ENCODE measurements at places on chromosomes 2 and 18.

DNA sequence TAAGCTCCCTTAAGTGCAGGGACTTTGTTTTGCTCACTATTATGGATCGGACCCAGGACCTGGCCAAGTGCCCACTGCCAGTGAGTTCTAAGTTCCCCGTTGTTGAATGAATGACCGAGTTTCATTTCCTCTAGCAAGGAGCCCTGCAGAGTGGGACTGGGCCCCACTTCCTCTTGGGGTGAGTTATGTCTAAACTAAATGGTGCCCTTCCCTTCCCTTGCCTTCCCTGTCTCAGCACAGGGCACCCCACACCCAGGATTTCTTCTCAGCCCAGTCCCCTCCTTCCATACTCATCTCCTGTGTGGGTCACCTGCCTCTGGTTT lies 195.3 kb upstream of the HS6ST1 start:
- no peak for DNase-seq

DNA sequence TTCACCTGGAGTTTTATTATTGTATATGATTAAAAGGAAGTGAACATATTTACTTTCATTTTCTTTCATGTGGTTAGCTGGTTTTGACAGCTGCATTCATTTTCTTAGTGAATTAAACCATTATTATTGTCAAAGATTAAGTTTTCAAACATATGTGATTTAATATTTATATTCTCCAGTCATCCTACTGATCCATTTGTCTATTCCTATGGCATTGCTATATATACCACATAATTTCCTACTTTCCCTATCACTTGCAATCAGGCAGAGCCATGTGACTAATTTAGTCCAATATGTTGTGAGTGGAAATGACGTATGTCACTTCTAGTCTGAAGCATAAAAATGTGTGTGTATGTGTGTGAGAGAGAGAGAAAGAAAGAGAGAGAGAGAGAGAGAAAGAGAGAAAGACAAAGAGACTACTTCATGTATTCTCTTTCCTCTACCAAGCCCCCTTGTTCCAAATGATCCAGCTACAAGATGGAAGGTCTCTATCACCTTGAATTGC lies 12.0 kb upstream of the TACR1 start:
- DNase-seq: no peak

GRCh38 chr18:10402871-10403559 lies 51.4 kb upstream of the APCDD1 start:
- DNase-seq: no peak

GRCh38 chr18:63058521-63058920 lies 261.0 kb downstream of the BCL2 start:
- DNase-seq: no peak

- DNase-seq: no peak
Observed at GRCh38 chr18:2939317-2939716, 73.6 kb downstream of the LPIN2 start.

DNA sequence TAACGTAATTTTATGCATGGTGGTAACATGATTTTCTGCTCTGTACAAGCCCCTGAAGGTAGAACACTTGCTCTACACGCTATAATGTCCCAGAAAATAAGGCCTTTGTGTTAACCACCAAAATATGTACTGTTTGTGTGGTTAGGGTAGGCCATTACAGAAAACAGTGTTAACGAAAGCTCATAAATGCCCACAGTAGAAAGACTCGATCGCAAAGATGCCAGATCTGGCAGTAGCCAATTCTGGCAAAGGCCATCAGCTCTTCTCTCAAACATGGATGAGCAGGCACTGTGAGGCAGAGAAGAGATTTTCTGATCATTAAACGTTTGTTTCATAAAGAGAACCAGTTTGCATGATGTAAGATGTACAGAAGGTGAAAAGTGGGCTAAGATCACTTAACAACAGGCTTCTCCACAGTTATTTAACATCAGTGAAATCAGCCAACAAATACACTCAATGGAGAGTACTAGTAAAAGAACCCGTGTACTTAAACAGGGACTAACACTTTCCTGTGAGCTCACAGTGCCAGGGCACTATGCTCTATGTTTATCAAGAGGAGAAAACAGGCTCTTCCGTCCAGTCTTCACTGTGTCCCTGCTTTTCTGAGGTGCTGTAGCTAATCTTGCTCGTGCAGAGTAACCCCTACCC lies 80.3 kb downstream of the SPRED2 start:
- no peak for DNase-seq

- DNase-seq: no peak
Observed at GRCh38 chr2:47653902-47654789, 128.8 kb upstream of the MSH6 start.

DNA sequence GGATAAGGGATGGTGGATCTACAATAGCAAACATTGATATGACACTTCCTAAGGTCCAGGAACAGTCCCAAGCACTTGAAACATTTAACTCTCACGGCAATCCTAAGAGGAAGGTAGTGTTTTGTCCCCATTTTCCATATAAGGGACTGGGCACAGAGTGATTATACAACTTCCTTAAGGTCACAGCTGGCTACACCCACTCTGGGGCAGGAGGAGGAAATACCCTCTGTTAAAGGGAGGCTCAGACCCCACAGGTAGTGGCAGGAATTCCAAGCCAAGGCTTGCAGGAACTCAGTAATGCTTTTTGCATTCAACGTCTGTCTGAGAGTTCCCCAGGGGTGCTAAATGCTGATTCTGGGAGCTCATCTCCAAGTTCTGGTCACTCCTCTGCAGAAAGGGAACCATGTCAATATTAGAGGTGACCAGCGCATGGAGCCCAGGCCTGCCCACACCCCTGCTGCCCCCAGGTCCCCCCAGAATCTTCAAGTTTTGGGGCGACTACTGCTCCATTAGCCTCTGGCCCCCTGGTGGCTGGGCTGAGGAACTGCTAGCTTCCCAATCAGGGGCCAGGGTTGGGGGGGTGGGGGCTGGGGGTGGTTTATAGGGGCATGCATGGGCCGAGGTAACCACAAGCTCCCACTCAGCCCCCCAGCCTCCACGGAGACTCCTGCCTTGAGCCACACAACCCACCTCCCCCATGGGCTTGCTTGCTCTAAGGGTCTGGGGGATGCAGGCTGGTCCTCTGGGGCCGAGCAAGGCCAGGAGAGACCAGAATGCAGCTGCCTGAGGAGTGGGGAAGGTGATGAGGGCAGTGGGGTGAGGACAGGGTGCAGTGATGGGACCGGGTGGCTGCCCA lies 11.1 kb downstream of the OBSL1 start:
- no peak for DNase-seq

- DNase-seq: no peak
Observed at GRCh38 chr2:67389788-67390187, 7.3 kb upstream of the ETAA1 start.

GRCh38 chr2:54966837-54967236 lies 83.4 kb downstream of the RTN4 start:
- DNase-seq: no peak

DNA sequence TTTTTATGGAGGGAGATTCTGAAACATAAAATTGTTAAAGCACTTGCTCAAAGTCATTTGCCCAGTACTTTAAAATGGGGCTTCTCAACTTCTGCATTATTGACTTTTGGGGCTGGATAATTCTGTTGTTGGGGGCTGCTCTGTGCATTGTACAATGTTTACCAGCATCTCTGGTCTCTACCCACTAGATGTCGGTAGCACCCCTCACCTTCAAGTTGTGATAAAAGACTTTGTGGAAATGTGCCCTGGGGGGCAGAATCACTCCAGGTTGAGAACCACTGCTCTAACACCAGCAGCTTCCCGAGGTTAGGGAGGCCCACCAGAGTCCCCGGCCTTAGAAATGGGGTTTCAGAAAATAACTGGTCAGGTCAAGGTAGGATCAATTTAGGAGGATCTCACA lies 26.8 kb upstream of the CUL3 start:
- DNase-seq: no peak

DNA sequence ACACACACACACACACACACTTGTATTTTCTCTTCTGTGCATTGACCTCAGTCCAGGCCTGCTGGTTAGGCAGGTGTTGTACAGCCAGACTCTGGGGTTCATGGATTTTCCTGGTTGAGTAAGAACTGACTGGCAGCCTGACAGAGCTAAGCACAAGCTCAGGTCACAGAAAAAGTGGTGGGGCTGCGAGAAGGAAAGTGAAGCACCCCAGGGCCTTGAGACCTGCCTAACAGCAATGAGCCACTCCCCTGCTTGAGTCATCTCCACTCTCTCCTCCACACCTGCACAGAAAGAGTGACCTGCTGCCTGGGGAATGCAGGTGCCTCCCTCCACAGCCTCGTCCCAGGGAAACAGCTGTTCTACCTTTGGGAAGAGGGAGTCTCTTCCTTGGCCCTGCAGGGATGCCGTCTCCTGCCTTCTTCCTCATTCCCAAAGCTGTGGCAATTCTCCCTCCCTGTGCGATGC lies 91.4 kb upstream of the LGALSL start:
- DNase-seq: no peak

DNA sequence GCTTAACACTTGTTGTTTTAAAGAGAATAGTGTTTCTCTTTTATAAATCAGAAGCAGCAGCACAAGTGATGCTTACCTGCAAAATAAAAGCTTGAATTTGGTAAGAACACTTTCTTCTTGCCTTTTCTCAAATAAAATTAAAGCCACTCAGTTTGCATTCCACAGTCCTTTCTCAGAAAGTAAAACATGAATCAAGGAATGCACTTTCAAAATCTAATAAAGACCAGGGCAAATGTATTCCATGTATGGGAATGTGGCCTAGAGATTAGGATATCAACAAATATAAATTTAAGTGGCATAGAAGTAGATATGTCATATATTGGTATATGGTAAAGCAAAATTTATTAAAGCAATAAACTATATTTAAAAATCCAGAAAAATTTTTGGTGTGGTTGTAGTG lies 352.8 kb downstream of the THSD7B start:
- no peak for DNase-seq

DNA sequence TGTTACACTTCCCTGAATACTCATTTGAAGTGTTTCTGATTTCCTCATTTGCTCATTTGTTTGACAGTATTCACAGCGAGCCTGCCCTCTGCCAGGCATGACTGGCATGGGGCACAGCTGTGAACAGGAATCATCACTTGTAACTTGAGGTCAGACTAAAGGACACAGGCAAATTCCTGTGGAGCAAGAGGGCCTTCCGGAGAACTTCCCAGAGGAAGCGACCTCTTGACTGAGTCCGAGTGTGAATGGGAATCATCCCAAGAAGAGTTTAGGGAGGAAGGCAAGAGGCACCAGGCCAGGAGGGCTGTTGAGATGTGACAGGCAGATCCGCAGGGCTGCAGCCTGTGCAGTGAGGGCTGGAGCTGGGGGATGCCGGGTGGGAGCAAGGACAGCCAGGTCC lies 45.4 kb downstream of the LIMS1 start:
- DNase-seq: no peak

DNA sequence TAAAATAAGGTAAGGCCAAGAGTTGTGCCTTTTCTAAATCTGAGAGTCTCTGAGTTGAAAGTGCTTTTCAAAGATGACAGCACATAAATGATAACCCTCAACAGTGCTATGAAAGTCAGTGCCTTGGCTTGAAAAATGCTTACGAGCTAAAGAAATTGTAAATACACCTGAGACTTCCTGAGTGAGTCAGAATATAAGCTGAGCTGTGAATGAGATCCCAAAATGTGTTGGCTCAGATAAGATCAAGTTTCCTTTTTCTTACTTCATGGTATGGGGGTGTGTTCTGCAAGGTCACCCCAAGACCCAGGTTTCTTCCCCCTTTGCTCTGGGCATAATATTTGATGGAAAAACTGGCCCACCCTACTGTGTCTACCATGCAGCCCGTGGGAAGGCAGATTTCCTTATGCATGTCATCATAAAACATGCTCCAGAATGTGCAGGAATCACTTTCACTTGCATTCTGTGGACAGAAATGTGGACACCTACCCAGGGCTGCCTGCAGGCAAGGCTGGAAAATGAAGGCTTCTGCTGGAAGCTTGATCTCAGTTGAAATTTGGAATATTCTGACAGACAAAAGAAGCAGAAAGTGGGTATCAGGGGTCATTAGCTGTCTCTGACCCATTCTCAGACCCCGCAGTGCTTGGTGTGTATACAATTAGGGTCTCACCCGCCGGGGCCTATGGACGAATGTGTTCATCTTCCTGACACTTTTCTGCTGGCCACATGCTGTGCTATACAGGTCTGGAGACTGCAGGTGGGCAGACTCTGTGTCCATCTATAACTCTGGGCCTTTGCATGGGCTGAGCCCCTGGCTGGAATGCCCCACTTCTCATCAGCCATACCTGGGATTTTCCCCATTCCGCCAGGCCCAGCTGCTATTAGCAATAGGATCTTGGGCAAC lies 212.6 kb downstream of the SH3RF3 start:
- no peak for DNase-seq

GRCh38 chr2:205461678-205462665 lies 220.3 kb upstream of the NRP2 start:
- no peak for DNase-seq

DNA sequence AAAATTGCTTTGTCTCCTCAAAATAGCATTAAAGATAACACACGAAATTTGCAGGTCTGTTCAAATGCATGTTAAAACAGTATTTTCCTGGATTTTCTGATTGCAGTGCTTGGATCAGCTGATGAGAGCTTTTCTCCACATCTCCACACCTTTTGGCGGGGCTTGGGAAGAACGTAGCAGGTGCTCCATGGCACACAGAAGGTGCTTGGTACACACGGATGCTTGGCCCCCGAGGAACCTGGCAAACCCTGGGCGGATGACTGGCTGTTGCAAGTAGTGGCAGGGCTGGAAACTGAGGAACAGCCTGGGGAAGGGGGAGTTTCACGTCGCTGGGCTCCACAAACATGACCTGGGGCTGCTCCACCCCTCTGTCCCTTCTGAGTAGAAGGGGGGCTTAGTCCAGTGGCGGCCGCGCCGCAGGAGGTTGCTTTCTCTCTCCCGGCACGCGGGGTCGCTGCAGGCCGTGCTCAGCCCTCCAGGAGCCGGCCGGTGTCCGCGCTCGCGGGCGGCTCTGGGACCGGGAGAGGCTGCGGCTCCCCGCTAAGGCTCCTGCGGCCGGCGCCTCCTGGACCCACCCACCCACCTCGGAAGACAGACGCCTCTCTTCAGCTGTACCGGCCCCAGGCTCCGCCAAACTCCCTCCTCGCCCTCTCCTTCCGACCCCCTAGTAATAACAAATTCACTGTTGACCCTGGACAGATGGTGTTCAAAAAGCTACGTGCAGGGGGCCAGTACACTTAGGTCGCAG lies 69.3 kb downstream of the MARCO start:
- DNase-seq: no peak

DNA sequence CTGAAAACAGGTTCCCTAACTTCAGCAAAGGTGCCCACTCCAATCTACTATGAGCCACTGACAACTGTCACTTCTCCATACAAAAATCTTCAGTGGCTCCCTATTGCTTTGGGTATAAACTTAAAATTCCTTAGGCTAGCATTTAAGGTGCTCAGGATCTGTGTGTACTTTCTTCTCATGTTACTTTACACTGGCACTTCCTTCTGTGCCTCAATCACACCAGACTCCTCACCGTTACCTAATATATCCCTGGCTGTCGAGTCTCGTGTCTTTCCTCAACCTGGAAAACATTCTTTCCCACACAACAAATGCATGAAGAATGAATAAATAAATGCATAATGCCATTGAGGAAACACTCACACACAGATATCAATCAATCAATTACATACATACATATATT lies 101.1 kb downstream of the TCF4 start:
- no peak for DNase-seq

DNA sequence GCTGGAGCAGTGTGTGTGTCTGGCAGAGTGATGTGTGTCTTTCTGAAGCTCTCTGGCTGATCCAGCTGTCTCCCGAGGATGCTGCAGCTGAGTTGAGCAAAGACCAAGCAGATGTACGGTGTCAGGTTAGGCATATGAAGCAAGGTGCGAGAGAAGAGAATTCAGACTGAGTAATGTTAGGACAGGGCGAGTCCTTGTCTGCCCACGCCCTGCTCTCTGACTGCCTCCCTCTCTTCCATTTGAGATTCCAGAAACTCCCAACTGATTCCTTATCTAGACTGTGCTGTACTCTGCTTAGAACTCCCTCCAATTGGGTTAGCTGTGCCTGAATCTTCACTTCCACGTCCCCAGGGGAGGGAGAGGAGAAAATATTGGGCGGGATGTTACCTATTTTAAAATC lies 25.7 kb upstream of the LPIN1 start:
- DNase-seq: no peak
